ENCODE measurements at places on chromosomes 1 and 21.

DNA sequence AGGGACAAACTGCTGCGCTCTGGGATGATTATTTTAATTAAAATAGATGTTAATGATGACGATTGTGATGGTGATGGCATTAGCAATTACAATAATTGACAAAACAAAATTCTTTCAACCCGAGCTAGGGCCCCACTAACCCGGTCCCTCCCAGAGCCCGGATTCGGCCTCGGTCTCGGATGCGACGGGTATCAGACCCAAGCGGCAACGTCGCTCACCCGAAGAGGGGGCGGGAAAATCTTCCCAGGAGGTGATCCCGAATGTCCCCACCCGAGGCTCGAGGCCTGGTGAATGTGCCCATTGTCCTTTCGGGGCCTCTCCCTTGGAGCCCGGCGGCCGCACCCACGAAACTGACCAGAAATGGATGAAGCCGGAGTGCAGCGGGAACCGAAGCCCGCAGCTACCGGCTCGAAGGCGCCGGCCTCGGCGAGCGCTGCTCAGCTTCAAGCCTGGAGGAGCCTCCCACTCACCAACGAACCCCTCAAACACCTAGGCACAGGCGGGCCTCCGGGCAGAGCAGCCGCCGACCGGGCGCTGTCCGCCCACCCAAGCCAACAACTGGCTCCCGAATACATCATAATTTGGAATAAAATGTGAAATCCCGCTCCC, 1.2 kb downstream of the TAL1 start:
- no peak for DNase-seq

DNA sequence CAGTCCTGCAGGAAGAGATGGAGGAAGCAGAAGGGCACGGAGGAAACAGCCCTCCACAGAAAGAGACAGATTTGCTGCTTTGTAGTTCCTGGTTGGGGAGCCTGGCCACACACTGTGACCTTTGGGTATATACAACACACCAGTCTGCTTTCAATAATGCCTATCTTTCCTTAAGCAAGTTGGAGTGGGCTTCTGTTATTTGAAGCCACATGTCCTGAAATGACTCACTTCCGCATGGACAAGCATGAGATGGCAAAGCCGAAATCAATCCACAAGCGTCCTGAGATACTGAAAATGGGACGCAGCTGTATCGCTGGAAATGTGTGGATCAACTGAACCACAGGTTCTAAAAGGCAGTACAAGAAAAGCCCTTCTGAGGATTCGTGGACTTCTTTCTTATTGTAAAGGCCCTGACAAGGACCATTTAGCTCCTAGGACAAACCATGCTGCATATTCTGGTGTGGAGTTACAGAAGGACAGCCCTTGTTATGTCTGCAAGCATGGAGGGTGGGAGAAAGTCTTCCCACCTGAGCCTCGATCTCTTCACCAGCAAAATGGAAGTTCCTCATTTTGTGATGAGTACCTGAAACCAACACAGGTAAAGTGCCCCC, 22.7 kb upstream of the FHAD1 start:
- no peak for DNase-seq

DNA sequence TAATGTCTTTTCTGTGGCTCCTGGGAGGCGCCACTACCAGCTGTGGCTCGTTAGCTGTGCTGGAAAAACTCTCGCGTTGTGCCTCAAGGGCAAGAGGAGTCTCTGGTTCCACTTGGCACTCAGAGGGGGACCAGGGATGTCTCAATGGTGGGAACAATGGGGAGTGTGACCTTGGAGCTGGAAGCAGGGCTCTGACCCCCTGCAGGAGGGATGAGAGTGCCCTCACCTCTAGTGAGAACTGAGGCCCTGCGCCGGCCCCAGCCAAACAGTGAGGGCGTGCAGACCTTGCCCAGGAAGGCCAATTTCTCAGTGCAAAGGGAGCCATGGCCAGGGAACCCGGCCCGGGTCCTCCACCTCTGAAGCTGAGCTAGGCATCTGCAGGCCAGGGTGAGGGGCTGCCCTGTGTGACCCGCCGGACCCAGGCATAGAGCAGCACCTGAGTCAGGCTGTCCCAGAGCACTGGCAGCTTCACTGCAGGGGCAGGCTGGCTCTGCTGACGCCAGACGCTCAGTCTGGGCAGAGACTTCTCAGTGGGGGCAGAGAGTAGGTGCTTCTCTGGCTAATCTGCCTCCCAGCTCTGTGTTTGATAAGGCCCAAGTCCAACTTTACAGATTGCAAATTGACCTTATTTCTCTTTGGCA, 1.8 kb downstream of the RD3 start:
- no peak for DNase-seq

- no peak for DNase-seq
Observed at GRCh38 chr1:227420147-227420546, 101.9 kb upstream of the CDC42BPA start.

- no peak for DNase-seq
Observed at GRCh38 chr1:152906023-152906565, 2.3 kb upstream of the IVL start.

DNA sequence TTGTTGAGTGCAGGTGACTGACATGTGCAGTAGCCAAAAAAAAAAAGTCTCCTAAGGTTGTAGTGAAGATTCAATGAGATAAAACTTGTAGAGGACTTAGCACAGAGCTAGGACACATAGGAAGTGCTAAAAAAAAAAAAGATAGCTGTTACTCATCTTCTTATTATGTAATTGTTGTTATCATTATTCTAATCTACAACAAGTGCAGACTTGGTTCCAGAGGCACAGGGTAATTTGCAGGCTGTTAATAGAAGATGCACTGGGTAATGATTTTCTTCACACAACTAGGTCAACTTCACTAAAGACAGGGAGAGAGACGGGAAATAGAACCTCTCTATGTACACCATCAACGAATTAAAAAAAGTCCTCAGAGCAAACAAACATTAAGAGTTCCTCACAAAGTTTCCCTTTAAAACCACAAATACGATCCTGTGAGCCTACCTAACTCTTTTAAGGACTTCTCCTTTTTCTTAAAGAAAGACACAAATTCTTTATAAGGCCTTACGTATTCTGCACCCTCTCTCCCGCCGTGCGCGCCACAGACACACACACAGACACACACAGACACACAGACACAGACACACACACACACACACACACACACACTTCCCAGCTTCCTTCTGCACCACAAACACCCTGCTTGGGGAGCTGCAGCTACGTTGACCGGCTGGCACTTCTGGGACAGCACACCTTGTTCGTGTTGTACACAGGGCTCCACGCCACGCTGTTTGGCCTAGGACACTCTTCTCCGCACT, 49.8 kb upstream of the GADD45A start:
- DNase-seq, result no peak

GRCh38 chr1:58422436-58422835, 124.1 kb downstream of the OMA1 start:
- DNase-seq, result no peak

DNA sequence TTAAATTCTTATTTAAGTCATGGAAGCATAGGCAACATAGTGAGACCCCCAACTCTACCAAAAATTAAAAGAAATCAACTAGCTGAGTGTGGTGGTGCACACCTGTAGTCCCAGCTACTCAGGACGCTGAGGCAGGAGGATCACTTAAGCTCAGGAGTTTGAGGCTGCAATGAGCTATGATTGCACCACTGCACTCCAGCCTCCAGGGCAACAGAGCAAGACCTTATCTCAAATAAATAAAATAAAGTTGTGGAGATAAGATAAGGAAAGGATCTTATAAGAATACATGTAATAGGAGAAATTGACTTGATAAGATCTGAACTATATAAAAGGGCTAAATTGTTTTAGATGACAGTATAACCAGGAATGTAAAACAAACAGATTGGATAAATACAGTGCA, 2.3 kb upstream of the BATF3 start:
- no peak for DNase-seq

DNA sequence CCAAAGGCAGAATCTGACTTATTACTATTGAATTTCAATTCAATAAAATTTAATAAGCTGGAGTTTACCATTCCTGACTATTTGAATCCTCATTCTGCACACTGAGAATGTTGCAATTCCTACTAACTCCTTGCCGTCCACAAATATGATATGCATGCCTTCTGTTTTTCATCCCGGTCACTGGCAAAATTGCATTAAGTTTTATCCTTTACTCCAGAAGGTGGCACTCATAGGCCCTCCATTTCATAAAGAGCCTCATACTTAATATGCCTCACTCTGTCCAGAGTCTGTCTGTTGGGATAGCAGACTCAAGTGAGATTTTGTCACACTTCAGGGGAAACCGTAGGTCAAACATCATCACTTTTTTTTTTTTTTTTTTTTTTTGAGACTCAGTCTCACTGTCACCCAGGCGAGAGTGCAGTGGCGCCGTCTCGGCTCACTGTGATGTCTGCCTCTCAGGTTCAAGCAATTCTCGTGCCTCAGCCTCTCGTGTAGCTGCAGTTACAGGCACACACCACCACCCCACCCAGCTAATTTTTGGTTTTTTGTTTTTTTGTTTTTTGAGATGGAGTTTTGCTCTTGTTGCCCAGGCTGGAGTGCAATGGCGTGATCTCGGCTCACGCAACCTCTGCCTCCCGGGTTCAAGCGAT, 27.3 kb downstream of the F11R start:
- DNase-seq, result no peak

- DNase-seq, result no peak
Observed at GRCh38 chr1:30064547-30064946, 658.8 kb downstream of the MATN1 start.

DNA sequence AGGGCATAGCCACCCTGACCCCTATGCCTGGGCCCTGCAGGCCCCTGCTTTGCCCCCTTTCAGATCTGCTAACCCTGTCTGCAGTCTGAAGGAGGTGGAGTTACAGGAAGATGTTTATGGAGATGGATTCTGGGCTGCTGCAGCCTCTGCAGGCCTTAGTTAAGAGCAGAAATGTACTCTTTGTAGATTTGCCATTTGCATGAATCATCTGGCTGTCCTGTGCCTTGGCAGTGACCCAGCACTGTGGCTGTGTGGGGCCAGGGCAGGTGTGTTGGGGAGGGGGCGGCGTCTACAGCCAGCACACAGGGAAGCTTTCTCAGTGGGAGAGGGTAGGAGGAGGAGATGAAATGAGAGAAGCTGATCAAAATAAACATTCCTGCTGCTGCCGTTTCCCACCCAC, 867.3 kb downstream of the PLA2G4A start:
- no peak for DNase-seq

DNA sequence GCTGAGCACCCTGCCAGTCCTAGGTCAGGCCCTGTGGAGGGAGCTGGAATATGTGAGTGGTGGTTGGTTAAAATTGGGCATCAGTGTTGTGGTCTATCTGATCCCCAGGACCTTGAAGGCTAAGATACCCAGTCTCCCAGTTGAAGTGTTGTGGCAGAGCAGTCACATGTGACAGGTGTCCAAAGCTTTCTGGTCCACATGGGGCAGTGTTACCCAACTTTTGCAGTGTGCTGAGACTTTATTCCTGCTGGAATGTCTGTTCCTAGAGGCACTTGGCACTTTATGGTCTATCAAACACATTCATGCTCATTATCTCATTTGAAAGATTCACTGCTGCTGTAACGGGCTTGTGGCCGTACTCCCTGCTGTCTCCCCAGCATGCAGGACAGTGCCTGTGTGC, 21.0 kb upstream of the LORICRIN start:
- no peak for DNase-seq

DNA sequence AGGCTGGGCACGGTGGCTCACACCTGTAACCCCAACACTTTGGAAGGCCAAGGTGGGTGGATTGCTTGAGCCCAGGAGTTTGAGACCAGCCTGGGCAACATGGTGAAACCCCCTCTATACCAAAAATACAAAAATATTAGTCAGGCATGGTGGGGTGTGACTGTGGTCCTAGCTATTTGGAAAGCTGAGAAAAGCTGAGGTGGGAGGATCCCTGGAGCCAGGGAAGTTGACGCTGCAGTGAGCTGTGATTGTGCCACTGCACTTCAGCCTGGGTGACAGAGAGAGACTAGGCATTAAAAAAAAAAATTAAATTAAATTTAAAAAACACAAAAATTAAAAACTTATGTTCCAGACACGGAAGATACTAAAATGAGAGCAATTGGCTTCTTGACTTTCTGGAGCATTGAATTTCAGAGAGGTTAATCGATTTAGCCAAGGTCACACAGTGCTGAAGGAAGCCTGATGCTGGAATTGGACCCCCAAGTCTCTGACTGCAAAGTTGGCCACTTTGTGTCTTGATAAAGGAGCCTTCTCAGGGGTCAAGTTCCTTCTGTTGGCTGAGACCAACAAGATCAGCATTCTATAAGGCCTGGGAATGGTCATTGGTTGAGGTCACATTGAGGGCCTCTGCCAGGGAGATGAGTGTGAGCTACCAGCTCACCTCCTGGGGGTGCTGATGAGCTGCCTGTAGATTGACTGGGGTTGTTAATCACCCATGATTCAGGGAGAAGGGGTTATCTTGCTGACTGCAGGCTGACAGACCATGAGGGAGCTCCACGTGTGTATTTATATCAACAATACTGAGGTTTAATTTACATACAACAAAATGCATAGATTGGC, 54.3 kb downstream of the RPS6KA1 start:
- no peak for DNase-seq
